ENCODE measurements at places on chromosomes 12 and 14.

- DNase-seq: no peak
Measured at GRCh38 chr14:104181761-104182530, 43.6 kb downstream of the KIF26A start.

DNA sequence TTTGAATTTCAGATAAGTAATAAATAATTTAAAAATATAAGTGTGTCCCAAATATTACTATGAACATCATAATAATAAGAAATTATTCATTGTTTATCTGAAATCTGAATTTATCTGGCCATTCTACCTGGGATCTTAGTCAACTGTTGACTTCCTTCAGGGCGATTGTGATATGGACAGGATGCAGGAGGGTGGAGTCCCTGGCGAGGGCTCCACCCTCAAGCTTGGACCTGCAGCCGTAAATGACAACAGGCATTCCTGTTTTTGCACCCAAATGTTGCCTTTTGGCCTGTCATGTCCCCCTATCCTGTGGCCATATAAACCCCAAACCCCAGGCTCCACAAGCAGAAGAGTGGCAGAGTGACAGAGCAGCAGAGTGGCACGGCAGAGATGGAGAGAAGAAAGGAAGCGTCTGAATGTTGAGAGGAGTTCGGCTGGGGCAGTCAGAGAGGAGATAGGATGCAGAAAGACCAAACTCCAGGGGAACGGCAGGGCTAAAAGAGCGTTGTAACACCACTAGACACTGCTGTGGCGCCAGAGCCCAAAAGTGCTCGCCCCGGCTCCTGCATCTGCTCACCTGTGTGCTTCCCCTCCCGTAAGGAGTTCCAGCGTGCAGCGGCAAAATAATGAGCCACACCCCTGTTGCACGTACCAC is 39.4 kb upstream of the FUT8 start:
- DNase-seq: no peak

DNA sequence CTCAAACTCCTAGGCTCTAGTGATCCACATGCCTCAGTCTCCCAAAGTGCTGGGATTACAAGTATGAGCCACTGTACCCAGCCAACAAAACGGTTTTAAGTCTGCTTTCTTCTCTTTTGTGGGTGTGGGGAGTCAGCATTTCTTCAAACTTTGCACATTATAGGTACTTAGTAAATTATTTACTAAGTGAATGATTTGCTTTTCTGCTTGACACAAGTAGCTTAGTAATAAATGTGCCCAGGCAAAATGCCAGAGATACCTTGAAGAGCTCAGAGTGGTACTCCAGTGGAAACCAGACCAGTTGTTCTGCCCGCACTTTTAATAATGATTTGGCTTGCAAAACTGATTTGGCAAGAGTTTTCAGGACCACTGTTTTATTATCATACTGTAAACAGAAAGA is 15.0 kb downstream of the DEPDC4 start:
- DNase-seq: no peak

GRCh38 chr12:132269271-132269968 is 60.0 kb downstream of the GALNT9 start:
- DNase-seq: no peak

GRCh38 chr14:100030452-100031153 is 34.6 kb upstream of the EVL start:
- no peak for DNase-seq

- no peak for DNase-seq
Measured at GRCh38 chr12:45638386-45638785, 91.1 kb upstream of the ARID2 start.

DNA sequence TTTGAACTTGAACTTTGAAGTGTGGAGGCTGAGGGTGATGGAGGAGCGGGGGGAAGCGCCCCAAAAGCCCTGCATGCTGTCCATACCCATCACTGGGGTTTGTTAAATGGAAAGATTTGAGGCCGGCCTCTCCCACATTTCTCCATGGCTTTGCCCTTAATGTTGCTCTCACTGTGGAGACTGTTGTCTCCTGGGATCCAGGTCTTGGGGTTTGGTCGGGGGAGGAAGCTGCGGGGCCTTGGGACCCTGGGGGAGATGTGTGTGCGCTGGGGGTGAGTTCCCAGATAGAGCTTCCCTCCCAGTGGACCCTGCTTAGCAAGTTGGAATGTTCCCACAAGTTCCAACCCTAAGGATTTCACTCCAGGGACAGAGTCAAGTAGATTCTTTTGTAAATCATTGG is 28.0 kb upstream of the LRTM2 start:
- no peak for DNase-seq

DNA sequence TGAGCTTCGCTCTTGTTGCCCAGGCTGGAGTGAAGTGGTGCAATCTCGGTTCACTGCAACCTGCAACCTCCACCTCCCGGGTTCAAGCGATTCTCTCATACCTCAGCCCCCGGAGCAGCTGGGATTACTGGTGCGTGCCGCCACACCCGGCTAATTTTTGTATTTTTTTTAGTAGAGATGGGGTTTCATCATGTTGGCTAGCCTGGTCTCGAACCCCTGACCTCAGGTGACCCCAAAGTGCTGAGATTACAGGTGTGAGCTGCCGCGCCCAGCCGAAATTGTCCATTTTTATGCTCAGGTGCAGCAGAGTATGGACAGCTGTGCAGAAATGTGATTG is 19.2 kb upstream of the CYP46A1 start:
- DNase-seq: no peak

DNA sequence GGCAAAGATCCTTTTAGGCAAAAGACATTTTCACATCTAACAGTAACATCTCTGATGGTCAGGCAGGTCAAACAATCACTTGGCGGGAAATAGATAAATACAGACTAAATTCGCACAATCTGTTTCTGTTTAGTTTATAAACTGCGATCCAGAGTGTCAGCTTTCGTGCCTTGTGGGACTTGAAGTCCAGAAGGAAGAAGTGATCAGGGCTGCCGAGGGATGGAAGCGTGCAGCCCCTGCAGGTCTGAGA is 245 bp upstream of the BRMS1L start:
- no peak for DNase-seq

DNA sequence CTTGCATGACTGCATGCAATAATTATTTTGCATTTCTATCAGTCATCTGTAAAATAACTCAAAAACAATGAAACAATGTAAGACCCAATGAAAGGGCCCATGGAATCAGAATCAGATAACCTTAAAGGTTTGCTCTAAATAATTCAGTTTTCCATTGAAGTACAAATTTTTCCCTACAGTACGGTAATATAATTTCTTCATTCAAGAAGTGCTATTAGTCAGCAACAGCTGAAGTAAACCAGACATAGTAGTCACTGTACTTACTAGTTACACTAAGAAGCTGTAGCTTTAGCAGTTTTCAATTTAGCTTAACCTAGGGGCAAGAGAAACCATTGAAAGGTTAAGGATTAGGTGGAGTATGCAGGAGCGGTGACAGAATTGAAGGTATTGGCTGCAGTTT is 43.5 kb downstream of the BCAT1 start:
- DNase-seq: no peak

- no peak for DNase-seq
Measured at GRCh38 chr14:90154110-90154509, 92.3 kb downstream of the KCNK13 start.

DNA sequence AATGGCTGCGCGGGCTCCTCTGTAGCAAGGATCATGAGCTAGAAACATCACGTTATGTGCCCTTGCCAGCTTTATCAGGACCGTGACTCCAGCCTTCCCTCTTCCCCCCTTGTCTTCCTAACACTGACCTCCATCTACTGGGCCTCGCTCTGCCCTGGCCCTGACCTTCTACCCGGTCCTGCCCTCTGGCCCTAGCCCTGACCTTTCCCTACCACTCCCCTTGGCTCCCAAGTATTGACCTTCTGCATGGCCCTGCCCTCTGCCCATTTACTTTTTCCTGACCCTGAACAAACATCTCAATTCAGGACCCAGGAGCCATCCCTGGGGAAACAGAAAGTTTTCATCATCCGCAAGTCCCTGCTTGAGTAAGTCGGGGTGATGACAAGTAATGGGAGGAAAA is 2.0 kb downstream of the SOAT2 start:
- no peak for DNase-seq

DNA sequence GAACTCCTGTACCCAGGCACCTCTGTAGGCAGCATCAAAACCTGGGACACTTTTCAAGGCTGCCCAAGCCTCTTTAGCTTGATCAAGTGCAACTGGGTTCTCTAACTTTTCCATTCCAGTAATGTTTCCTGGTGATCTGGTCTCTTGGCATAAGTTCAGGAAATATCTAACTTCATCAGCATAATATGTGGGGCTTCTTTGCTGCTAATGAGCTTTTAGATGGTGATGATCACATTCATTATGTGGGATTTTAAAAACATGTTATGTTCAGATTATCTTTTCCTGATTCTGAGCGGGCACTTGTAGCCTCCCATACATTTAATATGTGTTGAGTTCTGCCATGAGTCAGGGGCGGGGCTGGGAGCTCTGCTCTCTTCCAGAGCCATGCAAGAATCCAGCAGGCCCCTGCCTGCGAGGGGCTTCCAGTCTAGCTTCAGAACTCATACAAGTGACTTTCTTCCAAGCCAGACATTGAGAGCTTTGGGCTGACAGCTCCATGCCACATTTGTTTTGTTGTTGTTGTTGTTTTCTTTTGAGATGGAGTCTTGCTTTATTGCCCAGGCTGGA is 39.5 kb upstream of the RIN3 start:
- DNase-seq: no peak

DNA sequence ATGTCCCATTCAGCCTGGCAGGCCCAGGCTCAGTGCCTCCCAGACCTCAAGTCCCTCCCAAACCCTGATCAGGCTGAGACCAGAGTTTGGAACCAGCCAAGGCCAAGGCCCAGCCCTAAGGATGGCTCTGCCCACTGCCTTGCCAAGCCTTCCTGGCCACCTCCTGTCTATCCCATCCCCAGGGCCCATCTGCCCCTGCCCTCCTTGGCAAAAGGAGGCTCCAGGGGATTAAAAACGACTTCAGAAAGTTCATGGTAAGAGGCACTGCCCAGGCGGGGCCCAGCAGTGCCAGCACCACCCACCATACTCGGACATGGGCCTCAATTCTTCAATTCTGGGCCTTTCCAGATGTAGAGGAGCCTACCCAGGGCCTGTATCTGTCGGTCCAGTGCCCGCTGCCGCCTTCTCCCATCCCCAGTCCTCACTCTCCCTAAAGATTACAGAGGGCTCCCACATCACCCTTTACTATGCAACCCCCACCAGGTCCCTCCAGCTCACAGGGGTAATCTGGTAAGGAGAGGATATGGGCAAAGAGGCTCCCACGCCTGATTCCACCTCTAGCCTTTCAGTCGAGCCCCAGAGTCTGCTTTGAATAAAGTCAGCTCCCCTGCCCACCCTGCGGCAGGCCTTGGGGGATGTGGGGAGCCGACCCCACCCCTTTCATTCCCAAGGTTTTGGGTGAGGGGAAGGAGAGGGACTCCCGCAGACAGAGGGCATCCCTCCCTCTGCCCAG is 932 bp downstream of the ADCY6 start:
- DNase-seq: no peak

GRCh38 chr12:89859508-89860220 is 151.0 kb upstream of the ATP2B1 start:
- no peak for DNase-seq
